ENCODE measurements at places on chromosomes 1 and 21.

GRCh38 chr1:113751114-113751513 is 8.2 kb downstream of the PHTF1 start:
- no peak for DNase-seq

DNA sequence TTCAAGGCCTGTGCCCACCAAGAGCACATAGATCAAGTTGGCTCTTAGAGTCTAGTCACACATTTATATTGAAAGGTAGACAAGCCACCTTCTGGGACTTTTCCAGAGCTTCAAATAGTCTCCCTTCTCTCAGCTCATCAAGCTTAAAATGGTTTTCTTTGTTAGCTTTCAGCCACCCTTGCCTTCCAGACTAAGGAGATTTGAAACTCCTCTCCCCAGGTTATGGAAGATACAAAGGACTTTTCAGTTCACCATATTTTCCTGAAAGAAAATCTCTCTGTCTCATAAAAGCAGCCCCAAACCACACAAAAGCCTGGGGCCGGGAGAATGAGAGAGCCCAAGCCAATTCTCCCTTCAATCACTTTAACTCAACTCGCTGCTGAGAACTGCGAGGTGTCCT is 134.1 kb downstream of the ZC3H11B start:
- DNase-seq: no peak

DNA sequence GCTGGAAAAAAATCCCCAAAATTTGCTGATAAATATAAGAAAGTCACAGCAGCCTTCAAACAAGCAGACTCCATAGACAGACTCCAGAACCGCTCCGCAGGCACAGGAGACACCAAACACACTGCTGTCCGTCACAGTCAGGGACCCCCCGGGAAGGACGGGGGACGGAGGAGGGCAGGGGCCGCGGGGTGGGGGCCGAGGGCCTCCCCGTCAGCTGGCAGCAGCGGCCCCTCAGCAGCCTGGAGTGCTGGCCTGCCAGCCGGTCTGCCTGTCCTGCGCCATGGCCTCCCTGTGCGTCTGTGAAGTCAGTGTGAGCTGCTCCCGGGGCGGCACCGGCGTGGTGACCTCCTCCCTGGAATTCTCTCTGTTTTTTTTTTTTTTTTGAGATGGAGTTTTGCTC is 10.1 kb upstream of the C1orf159 start:
- no peak for DNase-seq

GRCh38 chr1:185936641-185937040 is 202.4 kb downstream of the HMCN1 start:
- DNase-seq: no peak

GRCh38 chr1:17929224-17929623 is 174.1 kb downstream of the ACTL8 start:
- DNase-seq: no peak

- DNase-seq: no peak
These were observed 5.6 kb downstream of the COL8A2 start for GRCh38 chr1:36119456-36119855.

DNA sequence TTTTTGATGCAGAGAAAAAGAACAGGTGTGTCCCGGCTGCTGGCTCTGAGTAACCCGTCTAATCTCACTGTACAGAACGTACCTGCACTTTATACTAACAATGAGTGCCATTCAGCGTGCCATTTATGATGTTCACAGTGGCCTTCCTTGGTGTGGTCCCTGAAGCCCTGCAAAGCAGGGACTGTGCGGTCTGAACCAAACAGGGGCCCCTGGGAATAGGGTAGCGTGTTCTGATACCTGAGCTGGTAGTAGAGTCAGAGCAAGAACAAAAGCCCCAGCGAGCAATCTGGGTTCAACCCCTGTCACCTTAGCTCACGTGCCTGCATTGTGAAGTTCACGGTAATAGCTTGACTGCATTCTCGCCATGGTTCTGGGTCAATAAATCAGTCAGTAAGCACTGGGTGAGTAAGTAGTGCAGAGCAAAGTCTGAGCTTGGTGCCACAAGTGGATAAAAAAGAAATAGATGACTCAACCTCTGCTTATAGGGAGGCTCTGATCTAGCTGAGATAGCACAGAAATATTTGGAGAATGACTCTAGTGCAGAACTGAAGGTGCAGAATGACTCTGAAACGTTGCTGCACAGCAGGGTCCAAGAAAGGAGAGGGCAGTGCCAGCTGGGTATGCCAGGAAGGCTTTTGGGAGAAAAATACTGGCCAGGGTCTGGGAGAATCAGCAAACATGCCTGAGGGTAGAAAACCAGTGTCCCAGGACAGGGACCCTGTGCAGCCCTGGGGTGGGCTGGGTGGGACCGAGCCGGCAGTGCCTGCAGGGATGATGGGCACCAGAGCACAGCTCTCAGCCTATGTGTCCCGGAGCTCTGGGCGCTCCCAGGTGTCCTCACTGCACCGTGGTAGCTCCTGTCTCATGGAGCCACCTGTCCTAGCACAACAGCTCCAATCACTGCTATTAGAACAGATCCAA is 125.9 kb downstream of the RHOU start:
- DNase-seq: no peak

GRCh38 chr21:36966066-36966820 is at the start of gene HLCS:
Gene HLCS, minus strand, starts transcription at chr21:36966669. Its CDS starts 31 bp downstream, at chr21:36966638.
- peak; percentile 89 for DNase-seq
